ENCODE measurements at places on chromosomes 1 and 21.

GRCh38 chr1:91897016-91897415 lies 11.1 kb upstream of the TGFBR3 start:
- DNase-seq, result no peak

- no peak for DNase-seq
Measured at GRCh38 chr1:7988576-7988975, 27.1 kb downstream of the PARK7 start.

DNA sequence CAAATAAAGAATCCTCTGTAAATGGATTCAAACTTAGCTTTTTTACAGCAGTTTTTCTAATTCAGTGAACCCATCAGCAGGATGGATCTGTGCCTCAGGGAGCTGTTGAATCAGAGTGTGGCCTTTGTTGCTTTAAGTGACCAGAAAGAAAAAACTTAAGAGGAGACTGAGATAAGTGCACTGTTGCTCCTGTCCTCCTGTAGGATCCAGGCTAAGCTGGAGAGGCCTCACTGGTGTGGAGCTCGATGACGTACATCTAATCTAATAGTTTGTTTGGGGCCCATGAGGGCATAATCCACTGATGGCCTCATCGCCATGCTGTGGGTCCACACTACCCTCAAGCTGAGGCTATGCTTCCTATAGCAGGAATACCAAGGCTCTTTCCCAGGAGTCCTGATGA lies 10.6 kb downstream of the DIP2A start:
- DNase-seq, result no peak

GRCh38 chr1:64955097-64956009 lies 11.0 kb downstream of the JAK1 start:
- no peak for DNase-seq

DNA sequence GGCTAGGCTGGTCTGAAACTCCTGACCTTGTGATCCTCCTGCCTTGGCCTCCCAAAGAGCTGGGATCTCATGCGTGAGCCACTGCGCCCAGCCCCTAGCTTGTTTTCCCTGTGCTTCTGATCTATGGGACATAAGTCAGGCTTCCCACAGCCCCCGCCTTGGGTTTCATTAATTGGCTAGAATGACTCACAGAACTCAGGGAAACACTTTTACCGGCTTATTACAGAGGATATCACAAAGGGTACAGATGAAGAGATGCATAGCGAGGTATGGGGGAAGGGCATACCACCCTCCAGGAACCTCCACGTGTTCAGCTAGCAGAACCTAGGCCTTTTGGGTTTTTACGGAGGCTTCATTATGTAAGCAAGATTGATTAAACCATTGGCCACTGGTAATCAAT lies 1.5 kb upstream of the MAP1LC3C start:
- no peak for DNase-seq

DNA sequence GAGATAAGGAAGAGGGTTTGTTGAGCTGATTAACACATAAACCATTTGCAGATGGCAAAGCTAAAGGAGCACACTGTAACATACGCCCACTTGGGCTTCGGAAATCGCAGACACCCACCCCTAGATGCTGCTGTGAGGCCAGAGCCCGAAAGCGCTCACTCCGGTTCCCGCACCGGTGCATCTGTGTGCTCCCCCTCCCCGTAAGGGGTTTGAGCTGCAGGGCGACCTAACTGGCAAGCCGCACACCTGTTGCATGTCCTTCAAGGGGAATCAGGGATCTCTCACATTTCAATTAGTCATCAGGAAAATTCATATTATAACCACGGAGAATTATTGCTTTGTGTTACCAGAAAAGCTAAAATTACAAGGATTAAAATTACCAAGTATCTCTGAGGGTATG lies 1.4 kb upstream of the CFH start:
- DNase-seq, result no peak
